ENCODE measurements at places on chromosomes 12 and 14. TPM values are rescaled to one million over a fixed set of nuclear protein-coding genes. Genes with fewer than 3 reads are reported as not detected.

KRT7 gene
- total RNA-seq = not detected

MOAP1 gene
- 20.4 TPM for total RNA-seq

PLD4 gene
- total RNA-seq = 7.8 TPM

SLC6A12 gene
- total RNA-seq = not detected

SUOX gene
- 7.8 TPM for total RNA-seq

LRRC10 gene
- total RNA-seq = 0.52 TPM

KCNK13 gene
- total RNA-seq = under 0.01 TPM

ACSM4 gene
- not detected for total RNA-seq

OVCH1 gene
- total RNA-seq = under 0.01 TPM

Measured in skeletal muscle tissue (tissue), 5 donors.